Fibroblast of skin of left biceps (primary cell): ENCODE measurements at places on chromosomes 12 and 14.

DNA sequence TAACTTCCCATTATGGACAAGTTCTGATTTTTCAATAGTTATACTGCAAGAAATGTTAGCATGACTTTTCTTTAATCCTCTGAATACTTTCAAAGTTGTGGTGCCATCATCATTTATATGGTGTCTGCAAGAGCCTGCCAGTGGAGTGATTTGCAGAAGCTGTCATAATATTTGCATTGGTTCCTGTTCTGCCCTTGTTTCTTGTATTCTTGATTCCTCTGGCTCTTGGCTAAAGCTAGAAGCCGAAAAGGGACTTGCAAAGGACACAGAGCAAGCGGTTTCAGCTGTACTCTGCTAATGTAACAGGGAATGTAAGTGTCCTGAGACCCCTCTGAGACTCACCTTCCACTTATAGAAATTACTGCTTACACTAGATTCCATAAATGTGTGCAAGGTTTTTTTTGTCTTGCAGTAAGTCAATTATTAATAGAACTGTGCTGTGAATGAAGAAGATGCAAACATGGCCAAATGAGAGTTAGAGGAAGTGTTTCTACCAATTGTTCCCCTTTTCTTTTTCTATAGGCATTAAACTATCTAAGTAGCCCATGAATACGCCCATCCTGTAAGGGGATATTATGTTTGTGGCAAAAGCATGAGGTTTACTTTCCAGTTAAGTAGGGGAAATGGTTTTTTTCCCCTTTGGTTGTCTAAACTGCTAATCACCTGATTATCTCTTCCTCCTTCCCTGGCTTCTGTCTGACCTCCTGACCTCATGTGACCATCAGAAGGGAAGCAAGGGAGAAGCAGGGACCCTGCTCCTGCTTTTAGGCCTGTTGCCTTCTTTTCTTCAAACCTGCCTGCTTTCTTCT, 5.3 kb downstream of the DYRK4 start:
- DNase-seq: no peak

GRCh38 chr12:57522011-57522886, at the start of gene MBD6:
TSS of gene MBD6 (plus strand) at chr12:57522824. CDS start at chr12:57524304, 1,480 bp downstream.
- DNase-seq: peak; percentile 90

DNA sequence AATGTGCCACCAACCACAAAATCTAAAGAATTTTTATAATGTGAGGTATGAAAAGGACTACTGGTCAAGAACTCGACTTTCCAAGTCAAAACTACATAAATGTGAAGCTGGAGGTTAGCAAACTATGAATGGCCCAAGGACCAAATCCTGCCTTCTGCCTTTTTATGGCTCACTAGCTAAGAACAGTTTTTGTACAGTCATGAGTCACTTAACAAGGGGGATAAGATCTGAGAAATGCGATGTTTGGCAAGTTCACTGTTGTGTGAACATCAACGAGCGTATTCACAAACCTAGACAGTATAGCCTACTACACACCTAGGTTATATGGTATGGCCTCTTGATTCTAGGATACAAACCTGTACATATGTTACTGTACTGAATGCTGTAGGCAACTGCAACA, 28.2 kb downstream of the FERMT2 start:
- DNase-seq: no peak

- DNase-seq: no peak
These were observed 15.8 kb downstream of the FAM222A start for GRCh38 chr12:109729371-109729781.
